ENCODE measurements at places on chromosomes 2 and 18.

GRCh38 chr2:191582355-191582754, 95.6 kb upstream of the NABP1 start:
- no peak for DNase-seq

DNA sequence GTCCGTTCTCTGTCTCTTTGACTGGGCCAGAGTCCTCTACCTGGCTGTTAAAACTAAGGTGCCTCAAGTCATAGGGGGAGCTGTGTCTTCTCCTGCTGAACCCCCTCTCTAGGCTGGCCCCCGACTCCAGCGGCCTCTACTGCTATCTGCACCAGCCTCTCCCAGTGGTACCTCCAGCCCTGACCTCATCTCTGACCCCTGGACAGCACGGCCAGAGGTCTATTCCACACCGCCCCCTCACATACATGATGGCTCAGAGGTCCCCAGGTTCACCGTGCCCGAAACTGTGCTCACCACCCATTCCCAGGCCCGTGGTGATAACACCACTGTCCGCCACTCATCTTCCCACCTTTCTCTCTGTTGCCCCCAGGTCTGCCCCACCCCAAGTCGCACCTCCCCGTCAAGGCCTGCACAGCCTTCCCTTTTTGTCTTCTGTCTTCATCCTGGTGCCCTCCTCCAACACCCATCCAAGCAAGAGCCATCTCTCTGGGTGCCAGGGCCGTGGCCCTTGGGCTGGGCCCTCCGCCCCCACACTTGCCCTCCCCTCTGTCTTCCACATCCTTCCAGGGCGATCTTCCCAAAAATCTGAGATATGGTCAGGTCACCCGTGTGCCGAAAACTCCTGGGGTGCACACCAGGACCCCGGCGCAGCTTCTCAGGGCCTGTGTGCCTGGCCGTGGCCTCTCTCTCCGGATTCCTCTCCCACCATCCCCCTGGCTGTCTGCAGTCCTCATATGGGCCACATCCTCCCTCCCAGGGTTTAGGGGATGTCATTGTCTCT, 134.4 kb upstream of the ID2 start:
- no peak for DNase-seq

DNA sequence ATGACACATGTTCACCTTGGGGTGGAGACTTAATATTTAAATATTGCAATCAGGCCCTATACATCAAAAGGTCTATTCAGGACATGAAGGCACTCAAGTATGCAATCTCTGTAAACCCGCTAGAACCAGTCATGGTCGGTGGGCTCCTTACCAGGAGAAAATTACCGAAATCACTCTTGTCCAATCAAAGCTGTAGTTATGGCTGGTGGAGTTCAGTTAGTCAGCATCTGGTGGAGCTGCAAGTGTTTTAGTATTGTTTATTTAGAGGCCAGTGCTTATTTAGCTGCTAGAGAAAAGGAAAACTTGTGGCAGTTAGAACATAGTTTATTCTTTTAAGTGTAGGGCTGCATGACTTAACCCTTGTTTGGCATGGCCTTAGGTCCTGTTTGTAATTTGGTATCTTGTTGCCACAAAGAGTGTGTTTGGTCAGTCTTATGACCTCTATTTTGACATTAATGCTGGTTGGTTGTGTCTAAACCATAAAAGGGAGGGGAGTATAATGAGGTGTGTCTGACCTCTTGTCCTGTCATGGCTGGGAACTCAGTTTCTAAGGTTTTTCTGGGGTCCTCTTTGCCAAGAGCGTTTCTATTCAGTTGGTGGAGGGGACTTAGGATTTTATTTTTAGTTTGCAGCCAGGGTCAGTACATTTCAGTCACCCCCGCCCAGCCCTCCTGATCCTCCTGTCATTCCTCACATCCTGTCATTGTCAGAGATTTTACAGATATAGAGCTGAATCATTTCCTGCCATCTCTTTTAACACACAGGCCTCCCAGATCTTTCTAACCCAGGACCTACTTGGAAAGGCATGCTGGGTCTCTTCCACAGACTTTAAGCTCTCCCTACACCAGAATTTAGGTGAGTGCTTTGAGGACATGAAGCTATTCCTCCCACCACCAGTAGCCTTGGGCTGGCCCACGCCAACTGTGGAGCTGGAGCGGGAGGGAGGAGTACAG, 108.1 kb downstream of the XRCC5 start:
- DNase-seq = no peak

GRCh38 chr2:67599561-67599960, 202.4 kb downstream of the ETAA1 start:
- no peak for DNase-seq

DNA sequence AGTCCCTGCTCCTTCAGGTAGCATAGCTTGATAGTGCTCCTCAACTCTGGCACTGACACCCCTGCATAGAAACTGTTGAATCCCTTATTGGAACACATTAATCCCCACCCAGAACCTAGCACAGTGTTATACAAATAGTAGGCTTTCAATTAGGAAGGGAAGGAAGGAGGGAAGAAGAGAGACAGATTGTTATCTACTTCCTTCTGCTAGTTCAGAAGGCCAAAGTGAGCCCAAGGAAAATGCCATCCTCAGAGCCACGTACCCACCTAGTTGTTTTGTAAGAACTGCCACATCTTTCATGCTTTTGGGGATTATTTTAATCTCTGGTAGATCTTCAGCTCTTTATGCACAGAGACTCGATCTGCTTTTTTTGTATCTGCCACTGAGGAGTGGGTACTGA, 75.1 kb downstream of the CLHC1 start:
- DNase-seq = no peak

DNA sequence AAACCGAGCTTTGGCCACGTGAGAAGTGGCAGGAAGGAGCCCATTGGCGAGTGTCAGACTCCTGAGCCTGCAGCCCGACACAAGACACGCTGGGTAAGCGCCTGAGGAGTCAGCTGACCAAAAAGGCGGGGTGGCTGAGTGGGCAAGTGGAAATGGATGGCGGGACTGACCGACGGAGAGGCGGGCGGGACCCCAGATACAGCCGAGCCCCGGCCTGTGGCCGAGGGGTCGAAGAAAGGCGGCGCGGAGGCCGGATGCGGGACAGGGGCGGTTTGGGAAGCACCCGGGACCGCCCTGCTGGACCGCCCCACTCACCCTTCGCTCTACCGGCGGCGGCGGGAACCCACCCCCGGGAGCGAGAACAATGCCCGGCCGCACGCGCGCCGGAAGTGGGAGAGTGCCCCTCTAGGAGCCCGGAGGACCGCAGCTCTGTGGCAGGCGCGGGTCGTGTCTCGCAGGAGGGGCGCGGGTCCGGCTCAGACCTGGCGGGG, 22.8 kb downstream of the ZSCAN30 start:
- peak; percentile 87 for DNase-seq

- no peak for DNase-seq
Measured at GRCh38 chr2:197223451-197223850, 87.1 kb downstream of the ANKRD44 start.
